ENCODE measurements at places on chromosomes 13 and 19.

DNA sequence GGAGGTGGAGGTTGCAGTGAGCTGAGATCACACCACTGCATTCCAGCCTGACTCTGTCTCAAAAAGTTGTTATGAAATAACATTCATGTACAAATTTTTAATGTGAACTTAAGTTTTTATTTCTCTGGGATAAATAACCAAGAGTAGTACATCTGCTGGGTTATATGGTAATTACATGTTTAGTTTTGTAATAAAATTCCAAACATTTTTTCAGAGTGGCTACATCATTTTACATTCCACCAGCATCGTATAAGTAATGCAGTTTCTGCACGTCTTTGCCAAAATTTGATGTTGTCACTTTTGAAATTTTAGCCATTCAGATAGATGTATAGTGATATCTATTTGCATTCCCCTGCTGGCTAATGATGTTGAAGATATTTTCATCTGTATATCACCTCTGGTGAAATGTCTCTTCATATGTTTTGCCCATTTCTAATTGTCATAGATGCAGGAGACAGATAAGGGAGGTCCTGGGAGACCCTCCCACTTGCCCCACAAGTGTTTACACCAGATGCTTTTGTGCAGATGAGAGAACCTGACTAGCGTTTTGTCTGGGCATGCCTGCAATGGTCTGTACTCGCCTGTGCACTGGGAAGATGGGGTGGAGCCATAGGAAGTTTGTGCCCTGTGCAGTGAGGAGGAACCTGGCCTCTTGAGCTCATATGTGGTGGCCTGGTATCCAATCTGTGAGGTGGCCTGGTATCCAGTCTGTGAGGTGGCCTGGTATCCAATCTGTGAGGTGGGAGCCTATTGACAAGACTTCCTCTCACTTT lies 12.7 kb upstream of the KBTBD6 start:
- no peaks in the 10 kb centered on the region for H3K36me3 ChIP-seq
- no peaks in the 10 kb centered on the region for H3K4me1 ChIP-seq
- no peak for DNase-seq

- H3K27me3 ChIP-seq = no peaks in the 10 kb centered on the region
- H3K4me3 ChIP-seq = no peak overlapping the region
- H3K36me3 ChIP-seq = no peaks in the 10 kb centered on the region
- no peak for DNase-seq
- no peaks in the 10 kb centered on the region for H3K4me1 ChIP-seq
Measured at GRCh38 chr19:42370068-42370520, 20.0 kb downstream of the CNFN start.

DNA sequence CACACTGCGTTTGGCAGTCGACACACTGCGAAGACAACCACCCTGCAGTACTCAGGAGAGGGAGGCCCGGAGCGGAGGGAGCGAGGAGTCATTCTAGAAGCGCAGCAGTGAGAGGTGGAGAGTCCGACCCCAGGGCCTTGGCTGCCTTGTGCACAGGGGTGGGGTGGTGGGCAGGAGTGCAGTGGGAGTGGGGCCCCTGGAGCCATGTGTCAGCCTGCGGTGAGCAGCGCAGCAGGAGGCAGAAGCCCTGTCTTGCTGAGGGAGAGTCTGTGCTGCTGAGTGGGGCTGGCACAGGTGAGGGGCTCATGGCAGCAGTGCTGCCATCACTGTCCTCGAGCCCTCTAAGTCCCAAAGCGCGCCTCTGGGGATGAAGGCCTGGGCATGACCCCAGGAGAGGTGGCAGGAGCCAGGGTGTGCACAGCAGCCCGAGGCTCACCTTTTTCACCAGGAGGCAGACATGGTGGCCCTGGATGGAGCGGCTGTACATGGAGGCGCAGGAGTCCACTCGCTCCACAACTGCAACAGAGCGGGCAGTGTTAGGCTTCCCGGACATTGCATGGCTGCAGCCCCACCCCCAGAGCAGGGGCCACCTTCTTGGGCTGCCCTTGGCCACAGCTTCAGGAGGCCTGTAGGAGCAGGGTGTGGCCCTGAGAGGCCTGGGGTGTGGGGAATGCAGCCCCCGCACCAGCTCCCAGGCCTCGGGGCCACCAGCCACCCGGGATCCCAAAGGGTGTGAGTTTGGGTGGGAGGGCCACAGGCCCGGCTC lies 11.7 kb downstream of the IZUMO4 start:
- no peak overlapping the region for H3K27ac ChIP-seq
- H3K4me1 ChIP-seq = peaks cover 17% of the 10 kb centered on the region
- H3K36me3 ChIP-seq = peaks cover 29% of the 10 kb centered on the region
- no peaks in the 10 kb centered on the region for H3K27me3 ChIP-seq
- no peak overlapping the region for H3K4me3 ChIP-seq

DNA sequence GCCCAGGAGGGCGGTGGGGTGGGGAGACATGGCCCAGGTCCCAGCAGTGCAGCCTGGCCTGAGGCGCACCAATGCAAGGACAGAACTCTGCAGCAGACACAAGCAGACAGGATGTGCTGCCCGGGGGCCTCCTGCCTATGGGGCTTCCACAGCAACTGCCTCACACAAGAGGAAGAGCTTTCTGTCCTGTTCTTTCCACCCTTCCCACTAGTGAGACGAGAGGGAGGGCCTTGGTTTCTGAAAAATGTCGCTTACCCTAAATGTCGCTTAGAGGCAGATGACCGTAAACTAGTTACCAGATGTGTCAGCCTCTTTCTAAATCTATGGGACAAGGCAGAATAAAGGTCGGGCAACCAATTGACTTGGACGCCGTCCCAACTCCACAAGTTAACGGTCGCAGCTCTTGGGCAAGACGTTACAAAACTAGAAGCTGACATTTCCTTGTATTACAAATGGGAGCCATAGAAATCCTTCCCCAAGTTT lies at the start of gene LAIR1:
Gene LAIR1, minus strand, starts transcription at position 157 of the 483 bp plus-strand sequence. Its CDS starts 127 bp downstream, at position 30.
- H3K27me3 ChIP-seq = no peaks in the 10 kb centered on the region
- H3K4me3 ChIP-seq = peak within 1 kb of the TSS; percentile 67
- no peaks in the 10 kb centered on the region for H3K36me3 ChIP-seq
- peaks cover 27% of the 10 kb centered on the region for H3K4me1 ChIP-seq
- peak within 1 kb of the TSS; percentile 74 for H3K27ac ChIP-seq

DNA sequence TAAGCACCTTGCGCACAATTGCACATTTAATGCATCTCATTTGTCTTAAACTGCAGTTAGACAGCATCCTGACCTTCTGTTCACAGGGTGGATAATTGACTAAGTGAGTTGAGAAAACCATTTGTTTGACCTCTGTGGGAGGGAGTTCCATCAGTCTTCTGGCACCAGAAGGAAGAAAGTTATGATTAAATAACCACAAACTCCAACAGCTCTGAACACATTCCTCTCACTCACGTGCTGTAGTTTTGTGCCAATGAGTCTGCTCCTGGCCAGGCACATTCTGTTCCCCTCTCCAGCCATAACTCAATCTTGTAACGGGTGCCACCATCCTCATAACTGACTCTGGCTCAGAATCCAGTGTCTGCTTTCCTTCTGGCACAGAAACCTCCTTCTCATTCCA lies 817.2 kb downstream of the SLITRK1 start:
- DNase-seq = no peak
- no peaks in the 10 kb centered on the region for H3K27me3 ChIP-seq
- H3K4me3 ChIP-seq = no peak overlapping the region

DNA sequence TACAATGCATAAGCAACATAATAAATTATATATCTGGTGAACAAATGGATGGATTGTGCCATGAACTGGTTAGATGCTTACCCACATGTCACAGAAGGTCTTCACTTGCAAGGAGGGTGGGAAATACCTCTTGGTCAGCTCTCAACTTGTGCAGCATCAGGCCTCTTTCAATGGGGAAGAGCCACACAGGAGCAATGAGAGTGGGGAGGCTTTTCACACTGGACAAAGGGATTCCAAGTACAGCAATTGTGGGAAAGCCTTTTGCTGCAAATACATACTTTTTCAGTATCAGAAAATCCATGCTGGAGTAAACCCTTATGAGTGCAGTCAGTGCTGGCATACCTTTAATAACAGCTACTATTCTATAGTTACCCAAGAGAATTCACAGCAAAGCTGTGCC lies 11.8 kb upstream of the ZNF543 start:
- no peak overlapping the region for H3K27ac ChIP-seq
- H3K36me3 ChIP-seq = peaks cover 2% of the 10 kb centered on the region
- H3K4me3 ChIP-seq = no peak overlapping the region
- DNase-seq = no peak

DNA sequence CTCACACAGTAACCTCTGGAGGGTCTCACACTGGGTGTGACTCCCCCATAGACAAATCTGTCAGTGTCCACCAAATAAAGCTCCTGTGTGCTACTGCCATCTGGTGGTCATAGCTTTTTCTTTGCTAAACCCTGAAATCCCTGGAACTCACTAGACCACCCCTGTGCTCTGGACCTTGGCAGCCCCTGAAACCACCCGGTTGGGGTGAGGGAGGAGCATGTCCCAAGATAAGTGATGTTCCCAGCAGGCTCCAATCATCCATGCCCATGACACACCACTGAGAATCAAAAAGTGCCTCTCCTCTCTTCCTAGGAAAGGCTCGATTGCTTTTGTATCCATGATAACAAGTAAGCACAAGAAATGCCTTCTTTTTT lies 6.5 kb upstream of the HSD17B14 start:
- H3K27me3 ChIP-seq = peaks cover 2% of the 10 kb centered on the region
- no peak overlapping the region for H3K4me3 ChIP-seq
- H3K4me1 ChIP-seq = peaks cover under 1% of the 10 kb centered on the region

- no peaks in the 10 kb centered on the region for H3K36me3 ChIP-seq
- H3K27me3 ChIP-seq = no peaks in the 10 kb centered on the region
- H3K4me3 ChIP-seq = no peak overlapping the region
- DNase-seq = no peak
- H3K4me1 ChIP-seq = no peaks in the 10 kb centered on the region
Measured at GRCh38 chr13:46094478-46094877, 10.4 kb downstream of the CPB2 start.

GRCh38 chr13:73482556-73482955 lies 423.8 kb downstream of the KLF5 start:
- H3K27me3 ChIP-seq = no peaks in the 10 kb centered on the region
- H3K4me3 ChIP-seq = no peak overlapping the region
- no peak for DNase-seq
- no peak overlapping the region for H3K27ac ChIP-seq

DNA sequence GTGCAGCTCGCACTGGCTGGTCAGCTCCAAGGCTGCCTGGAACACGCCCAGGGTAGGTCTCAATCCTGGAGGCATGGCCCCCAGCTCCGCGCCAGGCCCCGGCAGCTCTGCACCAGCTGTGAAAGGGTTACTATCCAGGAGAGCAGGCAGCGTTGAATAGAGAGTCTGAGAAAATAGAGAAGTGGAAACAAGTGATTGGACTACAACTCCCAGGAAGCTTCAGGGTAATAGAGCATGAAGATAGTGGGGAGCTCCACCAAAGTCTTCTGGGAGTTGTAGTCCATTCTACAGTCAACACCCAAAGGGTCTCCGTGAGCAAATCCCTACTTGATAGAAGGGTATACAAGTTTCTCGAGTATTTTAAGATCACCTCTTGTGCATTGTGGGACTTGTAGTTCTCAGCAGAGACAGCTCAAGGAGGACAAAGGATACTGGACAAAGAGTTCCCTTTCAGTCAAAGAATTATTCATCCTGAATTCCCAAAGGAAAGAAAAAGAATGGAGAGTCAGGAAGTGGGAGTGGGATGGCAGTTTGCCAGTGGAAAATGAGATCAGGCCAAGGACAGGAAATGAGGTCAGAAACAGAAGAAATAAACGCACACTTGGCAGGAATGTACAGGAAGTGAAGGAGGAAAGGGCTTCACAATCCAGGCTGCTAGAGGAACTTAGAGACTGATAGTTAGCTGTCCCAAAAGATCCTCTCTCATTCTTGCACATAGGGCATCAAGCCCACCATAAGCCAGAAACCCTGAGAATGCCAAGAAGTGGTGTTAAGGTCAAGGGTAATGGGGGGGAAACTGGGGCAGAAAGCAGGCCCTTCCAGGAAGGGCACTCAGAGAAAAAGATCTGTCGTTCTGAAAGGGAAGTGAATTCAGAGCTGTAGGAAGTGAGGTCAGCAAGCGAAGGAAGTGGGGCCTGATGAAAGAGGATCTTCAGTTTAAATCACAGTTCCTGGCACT lies 5.5 kb upstream of the MAMSTR start:
- no peak overlapping the region for H3K4me3 ChIP-seq
- H3K36me3 ChIP-seq = no peaks in the 10 kb centered on the region
- no peak for DNase-seq

DNA sequence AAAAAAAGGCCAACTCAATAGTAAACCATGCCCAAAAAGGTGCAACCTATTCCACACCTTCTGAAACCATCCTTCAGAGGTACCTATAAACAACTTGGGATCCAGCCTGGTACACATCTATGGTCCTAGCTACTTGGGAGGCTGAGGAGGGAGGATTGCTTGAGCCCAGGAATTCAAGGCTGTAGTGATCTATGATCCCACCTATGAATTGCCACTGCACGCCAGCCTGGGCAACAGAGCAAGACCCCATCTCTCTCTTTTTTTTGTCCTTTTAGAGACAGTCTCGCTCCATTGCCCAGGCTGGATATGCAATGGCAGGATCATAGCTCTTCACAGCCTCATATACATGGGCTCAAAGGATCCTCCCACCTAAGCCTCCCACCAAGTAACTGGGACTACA lies 26.0 kb downstream of the ZSWIM4 start:
- no peak overlapping the region for H3K4me3 ChIP-seq
- no peak for DNase-seq
- H3K27ac ChIP-seq = no peak overlapping the region
- peaks cover 9% of the 10 kb centered on the region for H3K4me1 ChIP-seq
- H3K36me3 ChIP-seq = peaks cover 8% of the 10 kb centered on the region

DNA sequence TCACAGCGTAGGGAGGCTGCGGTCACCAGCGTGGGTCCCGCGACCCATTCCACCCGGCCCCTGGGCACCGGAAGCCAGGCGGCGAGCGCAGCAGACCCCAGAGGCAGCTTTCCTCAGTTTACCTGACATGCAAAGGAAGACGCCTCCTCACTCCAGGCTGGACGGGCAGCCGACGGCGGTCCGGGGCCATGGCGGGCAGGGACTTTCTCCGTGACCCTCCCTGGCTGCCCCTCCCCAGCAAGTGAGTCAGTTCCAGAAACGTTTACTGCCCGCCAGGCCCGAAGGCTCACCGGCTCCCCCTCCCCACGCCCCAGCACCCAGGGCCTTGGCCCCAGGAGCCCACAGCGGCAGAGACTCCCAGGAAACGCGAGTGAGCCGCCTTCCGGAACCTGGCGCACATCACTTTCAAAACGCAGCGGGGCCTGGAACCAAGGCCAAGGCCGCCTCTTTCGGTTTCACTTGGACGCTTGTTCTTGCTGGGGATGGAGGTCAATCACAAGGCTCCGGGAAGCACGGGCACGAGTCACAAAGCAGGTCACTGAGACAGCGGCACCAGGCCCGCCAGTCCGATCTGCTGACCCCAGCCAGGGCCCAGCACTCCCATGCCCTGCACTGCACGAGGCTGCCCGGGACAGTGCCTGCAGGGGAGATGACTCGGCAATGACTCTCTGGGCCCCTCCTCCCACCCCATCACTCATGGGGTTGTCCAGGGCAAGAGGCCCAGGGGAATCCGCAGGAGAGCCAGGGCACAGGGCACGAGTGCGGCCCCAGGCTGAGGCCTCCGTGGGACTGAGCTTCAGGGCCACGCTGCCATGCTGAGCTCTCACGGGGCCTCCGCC lies 5.3 kb downstream of the SBNO2 start:
- peaks cover 17% of the 10 kb centered on the region for H3K36me3 ChIP-seq
- no peak overlapping the region for H3K4me3 ChIP-seq
- DNase-seq = no peak
- peaks cover 2% of the 10 kb centered on the region for H3K4me1 ChIP-seq
- H3K27me3 ChIP-seq = no peaks in the 10 kb centered on the region

All from T-cell (primary cell).